ENCODE measurements at places on chromosomes 2 and 18.

DNA sequence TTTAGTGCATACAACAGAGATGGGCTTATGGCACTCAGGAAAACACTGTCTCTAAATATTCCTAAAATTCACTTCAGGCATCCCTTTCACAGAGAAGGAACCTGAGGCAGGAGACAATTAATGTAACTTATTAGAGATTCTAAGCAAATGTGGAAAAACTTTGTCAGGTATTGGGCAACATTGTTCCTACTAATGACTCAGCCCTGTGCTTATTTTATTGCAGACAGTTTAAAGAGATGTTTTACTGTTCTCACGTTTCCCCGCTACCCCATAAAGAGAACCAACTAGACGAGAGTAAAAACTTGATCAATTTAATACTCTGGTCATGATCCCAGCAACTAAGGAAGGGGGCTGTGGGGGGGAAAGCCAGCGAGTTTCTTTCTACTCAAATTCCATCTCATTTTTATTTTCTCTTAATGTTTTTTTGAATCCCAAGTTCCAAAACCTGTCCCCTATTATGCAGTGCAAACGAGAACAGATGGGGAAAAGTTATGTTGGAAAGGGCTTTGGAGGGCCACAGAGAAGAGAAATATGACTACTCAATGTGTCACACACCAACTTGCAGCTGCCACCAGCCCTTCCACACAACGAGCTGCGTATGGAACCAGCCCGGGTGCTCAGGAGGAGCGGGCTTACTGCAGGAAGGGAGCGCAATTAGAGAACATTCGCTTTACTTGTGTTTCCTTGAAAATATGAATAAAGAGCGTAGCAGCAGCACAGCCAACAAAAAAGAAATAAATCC, 18.7 kb upstream of the ACVR1 start:
- DNase-seq = peak; percentile 69

- DNase-seq = peak; percentile 13
Measured at GRCh38 chr18:24695168-24695567, 234.7 kb downstream of the HRH4 start.

- DNase-seq = no peak
Measured at GRCh38 chr2:226362980-226363379, 436.6 kb downstream of the IRS1 start.

GRCh38 chr2:45872211-45872610, 220.7 kb downstream of the PRKCE start:
- DNase-seq = no peak

DNA sequence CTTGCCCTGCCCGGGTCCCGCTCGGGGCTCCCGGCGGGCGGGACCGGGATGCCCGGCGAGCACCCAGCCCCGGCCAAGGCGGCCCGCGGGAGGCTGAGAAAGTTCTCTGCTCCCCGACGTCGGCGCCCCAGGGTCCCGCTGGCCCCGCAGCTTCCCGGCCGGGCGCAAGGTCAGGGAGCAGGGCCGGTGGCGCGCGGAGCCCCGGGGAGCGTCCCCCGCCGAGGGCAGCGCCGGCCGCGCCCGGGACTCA, 331 bp downstream of the SERPINE2 start:
- no peak for DNase-seq

DNA sequence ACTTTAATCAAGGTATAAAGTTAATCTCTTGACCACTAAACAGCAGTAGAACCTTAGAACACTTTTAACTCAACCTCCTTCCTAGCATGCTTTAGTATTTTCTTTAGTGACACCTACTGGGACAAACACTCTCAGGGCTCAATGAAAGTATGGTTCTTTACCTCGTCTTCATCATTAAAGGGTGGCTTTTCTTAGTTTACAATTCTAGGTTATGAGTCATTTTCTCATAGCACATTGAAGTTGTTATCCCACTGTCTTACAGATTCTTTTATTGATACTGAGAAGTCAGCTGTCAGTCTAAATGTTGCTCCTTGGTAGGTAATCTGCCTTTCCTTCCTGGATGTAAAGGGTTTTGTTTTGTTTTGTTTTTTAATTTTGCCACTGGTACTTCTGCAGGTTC, 38.0 kb downstream of the SIGLEC15 start:
- no peak for DNase-seq

DNA sequence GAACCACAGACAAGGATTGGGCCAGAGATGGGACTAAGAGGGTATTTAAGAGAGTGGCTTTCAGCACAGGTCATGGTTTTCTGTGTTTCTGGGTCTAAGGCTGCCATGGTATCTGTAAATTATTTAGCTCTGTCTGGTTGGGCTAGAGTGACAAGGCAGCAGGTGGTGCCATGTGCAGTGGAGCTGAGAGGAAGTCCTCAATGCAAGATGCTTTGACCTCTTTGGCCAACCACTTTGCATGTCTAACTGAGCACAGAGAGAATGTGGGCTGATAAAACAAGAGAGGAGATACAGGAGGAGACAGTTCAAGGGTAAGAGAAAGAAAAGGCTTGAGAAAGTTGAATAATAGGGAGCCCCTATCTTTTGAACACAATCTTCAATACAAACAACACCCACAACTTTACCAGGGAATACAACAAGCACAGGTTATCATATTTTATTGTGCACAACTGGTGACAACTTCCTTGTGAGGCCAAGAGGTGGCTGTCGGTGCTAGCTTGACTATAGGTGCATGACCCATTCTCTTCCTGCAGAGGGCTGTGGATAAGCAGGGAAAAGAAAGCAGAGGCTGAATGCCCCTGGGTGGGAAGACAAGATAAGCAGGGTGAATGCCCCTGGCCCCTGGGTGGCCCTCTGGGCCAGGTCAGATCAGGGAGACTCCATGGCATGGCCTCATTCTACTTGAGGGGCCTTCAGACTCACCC, 12.3 kb downstream of the FLACC1 start:
- DNase-seq = no peak

DNA sequence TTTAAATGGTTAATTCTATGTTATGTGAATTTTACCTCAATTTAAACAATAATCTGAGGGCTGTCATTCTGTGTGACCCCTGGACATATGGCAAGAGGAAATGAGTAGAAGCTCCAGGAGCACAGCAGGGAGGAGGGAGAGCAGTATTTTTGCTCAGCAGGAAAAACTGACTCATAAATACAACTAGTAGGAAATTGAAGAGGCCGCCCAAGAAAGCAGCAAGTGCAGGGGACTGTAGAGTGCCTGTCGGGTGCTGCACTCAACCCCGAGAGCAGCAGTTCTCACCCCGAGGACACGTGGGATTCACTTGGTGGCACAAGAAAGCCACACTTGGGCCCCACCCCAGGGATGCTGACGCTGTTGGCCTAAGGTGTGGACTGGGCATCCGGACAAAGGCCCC, 60.8 kb downstream of the NPAS2 start:
- DNase-seq = peak; percentile 31

- no peak for DNase-seq
Measured at GRCh38 chr18:32042337-32042736, 23.7 kb downstream of the RNF125 start.

DNA sequence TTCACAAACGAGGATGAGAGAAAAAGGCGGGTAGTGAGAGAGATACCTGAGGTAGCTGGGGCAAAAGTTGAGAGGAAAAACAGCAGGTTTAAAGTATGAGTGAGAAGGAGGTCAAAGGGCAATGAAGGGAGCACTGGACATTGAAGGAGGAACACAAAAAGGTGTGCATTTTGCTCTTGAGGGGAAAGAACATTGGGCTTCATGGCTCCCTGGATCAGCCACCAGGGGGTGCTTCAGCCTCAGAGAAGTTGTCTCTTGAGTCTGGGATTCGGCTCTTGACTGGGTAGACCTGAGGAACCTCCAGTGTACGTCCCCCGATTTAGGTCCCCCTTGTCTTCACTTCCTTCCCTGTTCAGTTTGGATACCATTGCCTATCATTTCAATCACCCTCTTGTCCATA, 128.5 kb downstream of the RAPGEF4 start:
- DNase-seq = no peak

DNA sequence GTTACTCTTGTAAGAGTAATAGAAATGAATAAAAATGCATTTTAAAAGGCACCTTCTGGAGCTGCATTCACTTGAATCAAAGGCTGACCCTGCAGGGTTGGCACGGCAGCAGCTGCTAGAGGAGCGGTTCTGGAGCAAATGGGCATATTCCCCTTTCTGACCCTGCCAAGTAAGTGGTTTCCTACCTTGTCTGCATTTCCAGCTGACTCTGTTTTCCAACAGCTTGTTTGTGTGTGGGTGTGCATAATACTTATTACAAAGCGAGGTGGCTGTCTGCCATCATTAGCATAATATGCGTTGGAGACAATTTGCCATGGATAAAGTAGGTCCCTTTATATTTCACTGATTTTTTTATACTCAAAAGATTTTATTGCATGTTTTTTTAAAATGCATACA, 21.3 kb upstream of the TTN start:
- DNase-seq = no peak

GRCh38 chr2:49416252-49416651, 261.9 kb upstream of the FSHR start:
- DNase-seq = no peak

Measured in fibroblast of upper back skin (primary cell).